ENCODE measurements at places on chromosomes 4 and X.

DNA sequence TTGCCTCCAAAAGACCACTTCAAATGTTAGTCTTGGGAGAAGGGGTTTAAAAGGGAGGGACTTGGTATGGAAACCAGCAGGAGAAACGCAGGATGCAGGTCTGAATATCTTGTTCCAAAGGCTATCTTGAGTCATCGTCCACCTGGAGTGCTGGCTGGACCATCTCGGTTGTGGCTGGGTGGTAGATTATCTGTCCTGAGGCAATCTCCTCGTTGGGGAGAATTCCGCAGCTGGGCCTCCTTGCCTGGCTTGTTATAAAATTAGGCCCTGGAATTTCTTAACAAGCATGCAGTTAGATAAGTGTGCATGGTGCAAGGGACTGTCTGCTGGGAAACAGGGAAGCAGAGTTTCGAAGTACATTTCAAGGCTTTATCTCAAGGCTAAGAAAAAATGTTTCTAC is 2045.7 kb upstream of the TENM3 start:
- no peaks in the 10 kb centered on the region for H3K36me3 ChIP-seq
- H3K27me3 ChIP-seq: no peaks in the 10 kb centered on the region
- no peak overlapping the region for H3K4me3 ChIP-seq
- DNase-seq: no peak
- no peak overlapping the region for H3K27ac ChIP-seq
- no peaks in the 10 kb centered on the region for H3K4me1 ChIP-seq

DNA sequence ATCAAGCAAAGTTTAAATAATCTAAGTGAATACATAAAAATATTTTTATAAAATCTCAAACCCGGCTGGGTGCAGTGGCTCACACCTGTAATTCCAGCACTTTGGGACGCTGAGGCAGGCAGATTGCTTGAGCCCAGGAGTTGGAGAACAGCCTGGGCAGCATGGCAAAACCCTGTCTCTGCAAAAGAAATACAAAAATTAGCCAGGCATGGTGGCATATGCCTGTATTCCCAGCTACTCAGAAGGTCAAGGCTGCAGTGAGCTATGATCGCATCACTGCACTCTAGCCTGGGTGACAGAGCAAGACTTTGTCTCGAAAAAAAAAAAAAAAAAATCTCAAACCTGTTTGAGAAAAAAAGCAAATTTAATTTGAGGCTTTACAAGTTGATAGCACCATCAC is 96.9 kb upstream of the GPR34 start:
- no peak overlapping the region for H3K27ac ChIP-seq
- no peak for DNase-seq
- no peak overlapping the region for H3K4me3 ChIP-seq
- H3K4me1 ChIP-seq: no peaks in the 10 kb centered on the region

GRCh38 chrX:94908171-94908570 is 1234.2 kb downstream of the FAM133A start:
- H3K4me1 ChIP-seq: no peaks in the 10 kb centered on the region
- no peak for DNase-seq
- H3K27ac ChIP-seq: no peak overlapping the region
- H3K36me3 ChIP-seq: no peaks in the 10 kb centered on the region

GRCh38 chrX:78019586-78020483 is 50.4 kb upstream of the PGAM4 start:
- no peaks in the 10 kb centered on the region for H3K4me1 ChIP-seq
- no peak for DNase-seq
- H3K36me3 ChIP-seq: peaks cover 4% of the 10 kb centered on the region

- no peak overlapping the region for H3K4me3 ChIP-seq
- DNase-seq: peak; percentile 57
- no peaks in the 10 kb centered on the region for H3K36me3 ChIP-seq
- no peak overlapping the region for H3K27ac ChIP-seq
- no peaks in the 10 kb centered on the region for H3K4me1 ChIP-seq
Observed at GRCh38 chr4:42750091-42750490, 93.2 kb upstream of the ATP8A1 start.

- H3K4me3 ChIP-seq: no peak overlapping the region
- H3K36me3 ChIP-seq: no peaks in the 10 kb centered on the region
- H3K27ac ChIP-seq: no peak overlapping the region
- no peaks in the 10 kb centered on the region for H3K4me1 ChIP-seq
- DNase-seq: no peak
- no peaks in the 10 kb centered on the region for H3K27me3 ChIP-seq
Observed at GRCh38 chr4:113311047-113311446, 261.6 kb downstream of the ANK2 start.

- DNase-seq: no peak
- no peaks in the 10 kb centered on the region for H3K27me3 ChIP-seq
- no peak overlapping the region for H3K27ac ChIP-seq
Observed at GRCh38 chr4:108247387-108248049, 78.8 kb upstream of the LEF1 start.

GRCh38 chrX:128754130-128754529 is 701.9 kb upstream of the ACTRT1 start:
- H3K4me1 ChIP-seq: no peaks in the 10 kb centered on the region
- H3K27ac ChIP-seq: no peak overlapping the region
- H3K36me3 ChIP-seq: no peaks in the 10 kb centered on the region
- DNase-seq: no peak
- H3K4me3 ChIP-seq: no peak overlapping the region
- no peaks in the 10 kb centered on the region for H3K27me3 ChIP-seq

GRCh38 chr4:111269439-111269838 is 646.6 kb upstream of the PITX2 start:
- H3K4me1 ChIP-seq: no peaks in the 10 kb centered on the region
- no peak overlapping the region for H3K4me3 ChIP-seq
- no peak overlapping the region for H3K27ac ChIP-seq
- no peaks in the 10 kb centered on the region for H3K36me3 ChIP-seq
- DNase-seq: no peak

DNA sequence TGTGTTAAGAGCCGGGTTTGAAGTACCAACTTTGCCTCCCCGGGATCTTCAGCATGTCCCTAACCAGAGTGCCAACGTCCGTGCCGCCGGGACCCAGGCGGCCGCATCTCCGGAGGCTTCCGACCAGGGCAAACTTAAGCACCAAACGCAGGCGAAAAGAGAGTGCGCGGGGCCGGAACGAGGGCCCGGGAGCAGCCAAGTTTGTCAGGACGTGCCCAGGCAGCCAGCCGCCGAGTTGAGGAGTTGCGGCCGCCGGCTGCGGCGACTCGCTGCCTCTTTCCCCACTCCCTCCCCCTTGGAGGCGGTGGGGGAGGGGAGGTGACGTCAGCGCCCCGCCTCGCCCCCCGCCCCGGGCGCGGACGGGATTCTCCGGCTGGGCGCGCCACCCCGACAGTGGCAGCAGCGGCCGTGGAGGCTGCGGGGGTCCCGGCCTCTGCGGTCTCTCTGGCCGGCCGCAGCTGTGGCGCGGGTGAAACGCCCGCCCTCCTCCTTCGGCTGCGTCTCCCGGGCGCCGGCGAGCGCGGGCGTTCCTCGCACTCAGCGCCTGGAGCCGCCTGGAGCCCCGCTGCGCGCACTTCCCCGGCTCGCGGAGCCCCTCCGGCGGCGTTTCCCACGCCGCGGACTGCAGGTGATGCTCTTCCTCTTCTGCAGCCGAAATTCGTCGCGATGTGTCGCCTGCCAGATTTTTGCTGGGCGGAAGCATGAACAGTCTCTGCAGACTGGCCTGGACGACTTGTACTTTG is 2.9 kb upstream of the FAT1 start:
- no peaks in the 10 kb centered on the region for H3K36me3 ChIP-seq
- H3K27me3 ChIP-seq: peaks cover 46% of the 10 kb centered on the region
- no peak for DNase-seq
- no peak overlapping the region for H3K27ac ChIP-seq
- peaks cover 3% of the 10 kb centered on the region for H3K4me1 ChIP-seq

DNA sequence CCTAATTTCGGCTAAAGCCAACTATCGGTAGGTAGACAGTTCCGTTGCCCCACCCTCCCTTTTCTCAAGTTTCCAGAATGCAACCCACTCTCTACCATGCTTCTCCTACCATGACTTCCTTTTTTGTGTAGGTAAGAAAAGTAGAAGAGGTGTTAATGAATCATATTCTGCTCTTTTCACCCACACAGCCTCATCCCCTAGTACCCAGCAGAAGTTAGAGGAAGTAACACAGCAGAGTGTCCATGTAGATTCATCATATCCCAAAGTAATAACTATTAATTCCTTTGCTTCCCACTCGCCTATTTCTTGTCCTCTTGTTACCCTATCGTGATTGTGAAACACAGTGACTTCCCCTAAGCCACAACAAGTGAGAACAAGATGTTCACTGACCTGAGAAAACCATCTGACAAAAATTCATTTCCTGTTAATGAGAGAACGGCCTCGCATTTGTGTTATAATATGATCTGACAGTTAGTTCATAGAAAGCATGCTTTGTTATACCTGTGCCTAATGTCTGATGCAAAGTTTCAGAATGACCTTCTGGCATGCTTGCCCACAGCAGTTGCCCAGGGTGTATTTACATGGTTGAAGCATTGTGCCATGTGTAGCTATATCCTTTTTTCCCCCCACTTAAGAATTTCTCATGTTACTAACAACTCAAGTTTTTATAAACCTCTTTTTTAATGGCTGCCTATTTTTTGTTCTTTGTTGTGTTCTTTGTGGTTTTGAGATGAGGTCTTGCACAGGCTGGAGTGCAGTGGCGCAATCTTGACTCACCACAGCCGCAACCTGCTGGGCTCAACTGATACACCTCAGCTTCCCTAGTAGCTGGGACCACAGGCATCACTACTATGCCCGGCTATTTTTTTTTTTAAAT is 185.6 kb downstream of the RAP1GDS1 start:
- H3K4me3 ChIP-seq: peak overlapping the region; percentile 9
- peaks cover 42% of the 10 kb centered on the region for H3K4me1 ChIP-seq
- peaks cover 13% of the 10 kb centered on the region for H3K36me3 ChIP-seq
- H3K27ac ChIP-seq: no peak overlapping the region
- H3K27me3 ChIP-seq: no peaks in the 10 kb centered on the region
- DNase-seq: peak; percentile 86

DNA sequence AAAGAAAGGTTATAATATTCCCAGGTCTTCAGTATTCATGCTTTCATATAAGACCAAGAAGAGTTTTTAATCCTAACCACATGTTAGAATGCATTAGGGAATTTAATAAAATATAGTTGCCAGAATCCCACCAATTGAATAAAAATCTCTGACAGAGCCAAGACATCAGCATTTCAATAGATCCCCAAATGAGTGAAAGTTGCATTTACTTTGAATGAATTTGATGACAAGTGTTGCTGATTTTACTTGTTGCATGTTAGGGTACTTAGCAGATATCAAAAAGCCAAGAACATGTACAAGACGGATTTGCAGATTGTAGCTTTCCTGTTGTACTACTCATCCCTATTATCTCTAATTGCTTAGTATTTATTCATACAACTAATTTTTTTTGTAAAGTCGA is 39.9 kb upstream of the PRR27 start:
- H3K27me3 ChIP-seq: no peaks in the 10 kb centered on the region
- H3K36me3 ChIP-seq: no peaks in the 10 kb centered on the region
- no peak for DNase-seq
- H3K4me1 ChIP-seq: no peaks in the 10 kb centered on the region
- no peak overlapping the region for H3K27ac ChIP-seq

- no peak for DNase-seq
- H3K4me1 ChIP-seq: no peaks in the 10 kb centered on the region
- no peaks in the 10 kb centered on the region for H3K36me3 ChIP-seq
- H3K27ac ChIP-seq: no peak overlapping the region
- no peak overlapping the region for H3K4me3 ChIP-seq
Observed at GRCh38 chrX:32392655-32393054, 818.7 kb downstream of the DMD start.

DNA sequence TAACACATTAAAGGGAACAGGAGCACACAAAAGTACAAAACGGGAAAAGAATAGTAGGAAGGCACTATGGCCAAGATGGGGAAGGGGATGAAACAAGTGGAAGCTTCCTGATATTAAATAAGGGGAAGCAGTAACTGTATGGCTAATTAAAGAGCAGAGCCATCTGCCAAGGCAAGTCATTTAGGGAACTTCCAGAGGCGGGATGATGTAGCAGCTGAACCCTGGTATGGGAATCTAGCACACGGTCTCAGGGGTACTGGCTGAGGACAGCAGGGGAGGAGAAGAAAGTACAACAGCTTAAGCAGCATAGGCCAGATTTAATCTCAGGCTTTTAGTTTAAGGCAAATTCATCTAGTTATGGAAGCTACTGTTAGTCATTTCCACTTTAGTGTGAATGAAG is 59.1 kb downstream of the IGFBP7 start:
- no peaks in the 10 kb centered on the region for H3K36me3 ChIP-seq
- H3K27ac ChIP-seq: no peak overlapping the region
- DNase-seq: no peak
- H3K27me3 ChIP-seq: peaks cover 6% of the 10 kb centered on the region

DNA sequence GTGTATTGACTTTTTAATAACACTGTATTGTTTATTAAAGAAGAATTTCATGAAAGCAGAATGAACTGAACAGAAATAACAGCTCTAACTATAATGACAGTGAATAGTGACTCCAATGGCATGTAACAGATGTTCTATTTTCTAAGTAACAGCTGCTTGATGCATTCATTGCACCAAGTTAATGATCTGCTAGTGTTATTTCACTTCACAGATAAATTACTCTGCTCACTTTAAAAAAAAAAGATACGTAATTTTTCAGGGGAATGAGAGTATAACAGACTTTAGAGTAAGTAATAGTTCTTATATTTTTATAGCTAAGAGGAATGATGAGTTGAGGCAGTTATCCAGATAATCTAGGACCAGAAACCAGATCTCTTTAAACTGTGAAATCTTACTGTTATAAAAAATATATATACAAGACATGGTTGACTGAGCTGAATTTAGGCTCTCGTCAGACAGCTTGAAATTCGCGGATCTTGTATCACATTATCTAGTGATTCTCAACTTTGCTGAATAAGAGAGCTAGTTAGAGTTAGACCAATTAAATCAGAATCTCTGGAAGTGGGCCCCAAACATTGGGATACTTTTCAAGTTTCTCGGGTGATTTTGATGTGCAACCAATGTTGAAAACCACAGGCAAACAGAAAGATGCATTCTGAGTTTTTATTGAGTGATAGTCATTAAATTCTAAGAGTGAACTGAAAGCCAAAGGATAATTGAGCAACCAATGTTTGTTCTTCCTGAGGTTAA is 840.7 kb downstream of the DMD start:
- no peaks in the 10 kb centered on the region for H3K4me1 ChIP-seq
- H3K27ac ChIP-seq: no peak overlapping the region
- H3K27me3 ChIP-seq: no peaks in the 10 kb centered on the region
- no peak for DNase-seq
- H3K36me3 ChIP-seq: no peaks in the 10 kb centered on the region

- no peaks in the 10 kb centered on the region for H3K36me3 ChIP-seq
- no peaks in the 10 kb centered on the region for H3K27me3 ChIP-seq
Observed at GRCh38 chr4:22683726-22684125, 9.0 kb upstream of the GBA3 start.

DNA sequence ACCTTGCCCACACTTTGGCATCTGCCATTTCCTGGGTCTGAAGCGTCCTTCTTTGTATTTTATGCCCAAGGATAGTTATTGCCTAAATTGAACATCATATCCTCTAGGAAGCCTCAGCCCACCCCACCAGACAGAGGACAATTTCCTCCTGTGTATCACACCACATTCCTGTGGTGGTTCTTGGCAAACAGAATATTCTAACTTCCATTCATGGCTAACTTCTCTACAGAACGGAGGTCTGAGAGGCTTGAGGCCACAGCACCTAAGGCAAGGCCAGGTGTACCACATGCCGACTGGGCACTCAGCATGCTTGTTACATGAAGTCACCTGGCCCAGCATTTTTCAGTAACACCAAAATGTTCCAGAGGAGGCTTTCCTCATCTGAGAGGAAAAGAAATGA is 42.4 kb downstream of the CD99L2 start:
- H3K4me1 ChIP-seq: no peaks in the 10 kb centered on the region
- H3K36me3 ChIP-seq: no peaks in the 10 kb centered on the region
- H3K27me3 ChIP-seq: no peaks in the 10 kb centered on the region
- H3K4me3 ChIP-seq: no peak overlapping the region
- H3K27ac ChIP-seq: no peak overlapping the region

Measured in CD4-positive, alpha-beta T cell (primary cell).